Type B pancreatic cell (in vitro differentiated cells): ENCODE measurements at places on chromosomes 6 and 20.

GRCh38 chr20:7437311-7437710 is 502.9 kb downstream of the HAO1 start:
- DNase-seq = no peak

DNA sequence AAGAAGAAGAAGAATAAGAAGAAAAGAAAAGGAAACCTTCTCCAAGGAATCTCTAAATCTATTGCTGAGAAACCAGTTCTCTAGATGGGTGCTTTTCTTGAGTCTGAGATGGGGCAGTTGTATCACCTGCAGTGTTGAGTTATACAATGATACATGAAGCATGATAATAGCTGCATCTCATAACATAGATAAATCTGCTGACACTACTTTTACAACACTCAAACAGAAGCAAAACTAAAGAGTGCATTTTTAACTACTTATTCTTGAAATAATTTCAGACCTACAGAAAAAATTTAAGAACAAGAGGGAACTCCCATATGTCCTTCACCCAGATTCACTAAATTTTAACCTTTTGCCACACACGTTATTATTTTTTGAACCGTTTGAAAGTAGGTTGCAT is 70.3 kb downstream of the SYNJ2 start:
- no peak for DNase-seq

DNA sequence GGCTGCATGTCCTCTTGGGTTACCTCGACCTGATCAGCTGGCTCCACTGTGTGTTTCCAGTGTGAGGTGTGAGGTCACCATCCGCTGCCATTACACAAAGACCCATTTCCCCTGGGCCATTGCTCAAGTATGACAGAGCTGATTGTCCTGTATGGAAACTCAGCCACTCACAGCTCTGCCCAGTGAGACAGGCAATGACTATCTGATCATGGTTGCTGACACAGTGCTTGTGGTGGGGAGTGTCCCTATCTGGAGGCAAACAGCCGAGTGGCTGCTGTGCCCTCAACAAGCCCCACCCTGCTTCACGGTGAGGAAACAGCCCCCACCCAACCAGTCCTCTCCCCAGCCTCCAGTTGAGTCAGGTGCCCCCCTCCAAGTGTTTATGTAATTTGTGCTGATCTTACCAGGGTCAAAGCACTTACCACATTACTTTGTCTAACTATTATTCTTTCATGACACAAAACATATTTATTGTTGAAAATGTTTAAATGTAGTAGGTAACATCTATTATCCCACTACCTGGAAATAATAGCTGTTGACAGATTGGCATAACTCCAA is 11.7 kb upstream of the MAPK13 start:
- no peak for DNase-seq

GRCh38 chr20:24242763-24243162 is 226.7 kb upstream of the SYNDIG1 start:
- no peak for DNase-seq

GRCh38 chr6:13405961-13406477 is 77.7 kb upstream of the TBC1D7 start:
- no peak for DNase-seq

- DNase-seq = no peak
These were observed 39.8 kb downstream of the ARMC2 start for GRCh38 chr6:108888052-108888451.

DNA sequence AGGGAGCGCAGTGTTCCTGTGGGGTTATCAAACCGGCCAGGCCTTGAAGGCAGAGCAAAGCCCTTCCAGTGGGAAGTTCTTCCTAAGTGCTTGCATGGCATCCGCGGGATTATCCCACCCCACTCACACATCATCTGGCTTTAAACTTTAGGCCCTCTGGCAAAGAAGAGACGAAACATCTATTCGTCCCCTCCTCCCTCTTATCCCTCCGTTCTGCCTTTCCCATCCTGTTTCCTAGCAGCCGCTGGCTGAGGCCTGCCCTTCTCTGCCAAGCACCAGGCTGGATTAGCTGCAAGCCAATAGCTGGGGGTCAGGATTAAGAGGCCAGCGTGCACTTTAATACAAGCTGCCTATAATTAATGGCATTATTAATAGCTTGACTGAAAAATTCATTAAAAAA is 621.0 kb downstream of the PKHD1 start:
- DNase-seq = no peak

DNA sequence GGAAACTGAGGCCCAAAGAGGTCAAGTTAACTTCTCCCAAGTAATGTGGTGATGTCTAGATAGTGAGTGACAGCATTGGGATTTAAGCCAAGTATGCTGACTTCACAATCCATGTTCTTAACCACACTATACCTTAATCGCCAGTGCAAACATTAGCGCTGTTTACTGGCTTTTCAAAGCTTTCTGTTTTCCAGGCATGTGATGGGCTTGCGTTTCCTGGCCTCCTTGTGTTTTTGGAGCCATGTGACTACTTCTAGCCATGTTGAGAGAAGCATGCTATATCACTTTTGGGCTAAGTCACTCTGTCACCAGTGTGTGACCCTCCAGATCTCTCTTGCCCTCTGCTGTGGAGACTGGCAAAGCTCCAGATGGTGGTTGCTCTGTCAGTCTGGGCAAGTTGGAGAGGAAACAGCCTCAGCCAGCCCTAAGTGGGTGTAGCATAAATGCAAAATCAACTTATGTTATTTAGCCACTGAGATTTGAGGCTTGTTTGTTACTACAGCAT is 76.9 kb downstream of the ANKRD6 start:
- no peak for DNase-seq

- no peak for DNase-seq
These were observed 9.6 kb downstream of the CCM2L start for GRCh38 chr20:32019563-32020463.

DNA sequence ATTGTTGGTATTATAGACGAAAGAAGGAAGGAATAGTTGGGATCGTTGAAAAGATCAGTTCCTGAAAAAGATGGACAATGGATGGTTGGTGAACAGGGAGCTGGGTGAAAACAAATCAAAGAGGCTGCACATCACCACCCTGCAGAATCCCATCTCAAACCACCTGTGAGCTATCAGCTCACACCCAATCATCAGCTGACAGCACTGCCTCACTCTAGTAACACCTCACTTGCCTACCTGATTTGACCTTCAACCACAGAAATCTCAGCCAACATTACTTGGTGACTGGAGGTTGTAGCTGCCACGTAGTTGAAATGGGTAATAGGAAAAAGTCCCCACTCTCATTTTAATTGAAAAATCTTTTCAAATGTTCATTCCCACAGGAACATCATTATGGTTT is 101.8 kb upstream of the DST start:
- no peak for DNase-seq

DNA sequence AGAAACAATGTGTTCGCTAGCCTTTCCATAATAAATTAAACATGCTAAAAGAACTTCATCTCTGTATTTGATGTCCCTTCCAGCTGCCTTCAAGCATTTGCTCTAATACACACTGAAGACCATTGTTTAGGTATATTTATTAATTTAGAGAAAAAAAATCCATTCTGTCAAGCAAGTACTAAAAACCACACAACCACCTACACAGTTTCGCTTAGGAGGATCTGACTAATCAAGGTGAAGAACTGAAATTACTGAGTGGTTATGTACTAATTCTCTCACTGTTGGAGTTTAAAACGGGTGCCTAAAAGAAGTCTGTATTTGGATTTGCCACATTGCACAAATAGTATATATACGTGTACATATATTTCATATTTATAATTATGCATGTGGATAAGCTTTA is 58.9 kb downstream of the GMDS start:
- DNase-seq = no peak

- no peak for DNase-seq
These were observed 252.2 kb upstream of the BMP2 start for GRCh38 chr20:6515261-6515660.

- no peak for DNase-seq
These were observed 39.7 kb downstream of the PIM1 start for GRCh38 chr6:37209461-37210205.

- DNase-seq = no peak
These were observed 101.5 kb upstream of the MARCKS start for GRCh38 chr6:113755449-113756289.

DNA sequence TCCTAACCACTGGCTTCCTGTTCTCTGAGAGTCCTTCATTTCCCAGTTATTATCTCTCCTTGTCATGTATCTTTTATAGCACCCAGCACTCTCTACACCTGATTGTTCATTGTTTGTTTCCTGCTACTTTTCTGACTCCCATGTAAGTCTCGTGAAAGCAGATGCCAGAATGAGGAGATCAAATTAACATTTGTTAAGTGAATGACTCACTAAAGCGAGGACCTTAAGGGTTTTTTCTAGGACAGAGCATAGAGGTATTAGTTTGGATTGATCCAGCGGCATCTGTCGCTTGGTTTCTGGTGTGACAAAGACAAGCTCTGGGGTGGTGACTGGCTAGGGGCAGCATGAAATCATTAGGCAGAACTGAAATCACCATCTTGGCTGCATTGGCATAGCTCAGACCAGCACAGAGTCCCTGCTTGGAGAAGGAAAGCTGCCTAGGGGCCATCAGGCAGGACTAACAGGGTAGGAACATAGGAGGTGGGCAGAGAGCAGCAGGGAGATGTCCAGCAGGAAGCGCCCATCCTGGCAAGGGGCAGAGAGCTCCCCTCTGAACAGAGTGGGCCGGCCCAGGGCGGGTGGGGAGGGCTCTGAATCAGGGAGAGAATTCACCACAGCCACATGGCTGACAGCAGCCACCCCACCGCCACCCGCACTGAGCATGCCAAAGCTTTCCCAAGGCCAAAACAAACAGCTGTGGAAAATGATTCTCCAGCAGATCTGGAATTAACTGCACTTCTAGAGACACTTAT is 97.1 kb upstream of the CEP85L start:
- no peak for DNase-seq

DNA sequence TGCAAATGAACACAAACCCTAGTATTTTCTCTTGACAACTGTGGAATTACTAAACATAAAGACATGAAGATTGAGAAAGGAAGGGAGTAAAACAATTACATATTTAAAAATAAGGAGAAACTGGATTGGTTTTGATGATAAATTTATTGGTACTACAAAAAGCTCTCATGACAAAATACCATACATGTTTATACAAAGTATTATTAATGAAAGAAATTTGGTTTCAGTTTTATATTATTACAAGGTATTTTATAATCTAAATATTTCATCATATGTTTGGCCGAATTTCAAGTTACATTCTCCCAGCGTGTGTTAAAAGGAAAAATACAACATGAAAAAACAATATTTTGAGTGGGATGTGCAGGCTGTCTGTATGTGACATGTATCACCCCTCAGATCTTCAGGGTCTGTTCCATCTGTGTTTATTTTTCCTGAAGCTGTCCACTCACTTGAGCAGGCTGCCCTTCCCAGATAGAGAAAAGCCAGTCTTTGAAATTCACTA is 568.4 kb downstream of the NKAIN2 start:
- no peak for DNase-seq

- no peak for DNase-seq
These were observed 229.9 kb upstream of the GRIK2 start for GRCh38 chr6:101163611-101164010.

- DNase-seq = no peak
These were observed 107.0 kb downstream of the HIVEP1 start for GRCh38 chr6:12119085-12119588.

GRCh38 chr6:3965071-3965718 is 113.7 kb downstream of the FAM217A start:
- DNase-seq = no peak

- DNase-seq = no peak
These were observed 11.1 kb downstream of the SIGLEC1 start for GRCh38 chr20:3701061-3701998.

GRCh38 chr6:111604259-111605099 is 1.2 kb downstream of the TRAF3IP2 start:
- no peak for DNase-seq
